ENCODE measurements at places on chromosomes 5 and 9. TPM values are rescaled to one million over a fixed set of nuclear protein-coding genes. Genes with fewer than 3 reads are reported as not detected.
A peak's percentile ranks its signal among the peaks of the same experiment; 100 is the strongest.

DNA sequence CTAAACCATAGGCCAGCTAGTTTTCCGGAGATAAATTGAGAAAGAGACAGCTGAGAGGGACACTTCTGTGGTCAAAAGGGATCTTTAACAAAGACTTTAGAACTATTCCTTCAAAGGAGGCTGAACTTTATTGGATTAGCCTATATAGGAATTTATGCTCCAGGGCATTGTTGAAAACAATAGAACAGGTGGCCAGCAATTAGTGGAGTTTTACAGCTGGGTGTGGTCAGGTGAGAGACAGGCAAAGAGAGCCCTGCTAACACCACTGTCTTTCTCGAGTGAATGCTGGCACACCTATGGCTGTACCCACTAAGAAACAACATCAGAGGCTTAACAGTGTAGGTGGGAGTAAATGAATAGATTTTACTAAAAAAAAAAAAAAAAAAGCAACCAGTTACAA is 16.7 kb upstream of the TLR4 start:
- no peak for DNase-seq

PLCXD3 gene
- polyA plus RNA-seq = 0.16 TPM

DNA sequence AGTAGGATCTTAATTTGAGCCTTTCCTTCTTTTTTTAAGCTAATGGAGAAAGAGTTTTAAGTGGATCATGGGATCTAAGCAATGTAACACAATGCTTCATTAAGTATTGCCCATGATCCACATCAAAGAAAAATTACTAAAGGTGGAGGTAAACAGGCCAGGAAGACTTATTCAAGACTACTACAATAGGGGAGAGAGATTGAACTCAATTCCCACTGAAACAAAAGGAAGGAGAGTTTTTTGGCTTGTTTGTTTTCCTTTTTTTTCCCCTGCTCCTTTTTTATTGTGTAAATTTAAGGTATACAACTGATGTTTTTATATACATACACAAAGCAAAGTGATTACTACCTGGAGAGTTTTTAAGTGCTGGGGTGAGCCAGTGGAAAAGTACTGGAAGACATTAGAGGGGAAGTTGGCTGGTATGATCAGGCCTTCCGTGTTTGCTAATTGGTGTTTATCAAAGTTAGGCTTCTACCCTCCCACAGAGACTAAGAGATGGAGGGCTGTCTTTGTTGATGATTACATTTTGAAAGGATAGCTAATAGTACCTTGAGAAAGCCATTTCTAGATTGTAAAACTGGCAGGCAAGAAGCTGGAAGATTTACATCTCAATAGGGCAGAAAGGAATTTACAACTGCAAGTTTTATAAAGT is 262.7 kb downstream of the CHSY3 start:
- no peak for DNase-seq

DNA sequence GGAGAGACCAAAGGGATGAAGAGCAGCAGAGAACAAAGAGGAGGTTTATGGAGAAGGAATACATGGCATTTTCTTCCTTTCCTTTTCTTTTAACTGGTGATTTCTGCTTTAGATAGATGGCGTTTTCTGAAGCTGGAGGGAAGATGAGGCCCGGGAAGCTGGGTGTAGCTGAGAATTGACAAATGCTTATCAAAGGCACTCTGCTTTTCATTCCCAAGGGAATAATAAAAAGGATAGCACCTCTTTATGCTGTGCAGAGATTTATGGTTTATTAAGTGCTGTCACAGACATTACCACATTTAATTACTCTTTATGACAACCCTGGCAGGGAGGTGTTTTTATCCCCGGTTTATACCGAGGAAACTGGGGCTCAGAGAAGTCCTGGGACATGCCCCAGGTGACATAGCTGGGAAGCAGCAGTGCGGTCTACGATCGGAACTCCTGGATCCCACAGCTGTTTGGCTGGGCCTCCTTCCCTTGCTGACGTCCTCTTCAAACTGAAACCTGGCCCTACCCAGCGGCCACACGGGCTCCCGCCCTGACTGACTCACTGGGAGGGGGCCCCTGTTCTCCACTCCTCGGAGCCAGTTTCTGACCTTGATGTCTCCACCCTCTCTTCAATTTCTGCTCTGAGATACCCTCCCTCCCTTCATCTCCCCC is 8.2 kb upstream of the EPB41L4B start:
- peak; percentile 52 for DNase-seq

DNA sequence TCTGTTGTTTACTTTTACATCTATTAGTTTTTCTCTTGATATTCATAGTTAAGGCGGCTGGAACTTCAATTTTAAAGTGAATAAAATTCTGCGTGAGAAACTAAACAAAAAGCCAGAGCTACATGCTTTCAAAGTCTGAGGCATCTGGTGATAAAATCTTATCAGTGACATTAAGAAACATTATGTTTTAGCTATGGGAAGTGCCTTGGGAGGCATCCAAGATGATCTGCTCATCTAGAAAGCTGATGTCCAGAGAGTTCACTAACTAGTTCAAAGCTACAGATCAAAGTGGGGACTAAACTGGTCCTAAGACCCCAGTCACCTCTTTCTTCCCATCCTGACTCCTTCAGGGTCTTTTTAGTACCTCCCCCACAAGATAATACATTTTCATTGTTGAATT is 37.2 kb downstream of the MRPS27 start:
- no peak for DNase-seq

- no peak for DNase-seq
Observed at GRCh38 chr5:68330574-68330973, 115.0 kb downstream of the PIK3R1 start.
